Stimulated activated CD4-positive, alpha-beta T cell treated with anti-CD3 and anti-CD28 coated beads, Interleukin-1b, Interleukin-23, amount 100 ng/mL, for 1 hour (primary cell): ENCODE measurements at places on chromosomes 6 and 20.

- DNase-seq = no peak
Observed at GRCh38 chr6:108635505-108636226, 74.9 kb downstream of the FOXO3 start.

GRCh38 chr20:59194023-59194935 lies 30.7 kb downstream of the ZNF831 start:
- no peak for DNase-seq

DNA sequence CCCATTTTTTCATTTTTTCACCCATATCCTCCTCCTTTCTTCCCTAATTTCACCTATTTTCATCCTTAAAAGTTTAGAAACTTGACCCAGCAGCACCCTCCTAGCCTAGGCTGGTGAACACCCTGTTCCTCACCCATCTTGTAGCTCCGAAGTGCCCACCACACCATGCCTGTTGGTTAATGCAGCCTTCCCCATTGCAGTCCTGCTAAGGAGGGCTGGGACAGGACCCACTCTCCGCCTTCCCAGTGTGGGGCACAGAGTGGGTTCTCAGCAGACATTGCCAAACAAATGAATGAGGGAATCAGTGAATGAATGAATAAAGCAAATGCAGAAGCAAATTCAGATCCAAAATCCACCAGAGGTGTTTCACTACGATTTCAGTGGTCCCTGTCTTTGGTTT lies 45.7 kb downstream of the CTCFL start:
- DNase-seq = no peak

GRCh38 chr6:160249671-160250070 lies 8.9 kb downstream of the SLC22A2 start:
- DNase-seq = no peak
